ENCODE measurements at places on chromosomes 5 and 9.

- DNase-seq: no peak
Measured at GRCh38 chr5:96816411-96816939, 8.7 kb upstream of the ERAP1 start.

DNA sequence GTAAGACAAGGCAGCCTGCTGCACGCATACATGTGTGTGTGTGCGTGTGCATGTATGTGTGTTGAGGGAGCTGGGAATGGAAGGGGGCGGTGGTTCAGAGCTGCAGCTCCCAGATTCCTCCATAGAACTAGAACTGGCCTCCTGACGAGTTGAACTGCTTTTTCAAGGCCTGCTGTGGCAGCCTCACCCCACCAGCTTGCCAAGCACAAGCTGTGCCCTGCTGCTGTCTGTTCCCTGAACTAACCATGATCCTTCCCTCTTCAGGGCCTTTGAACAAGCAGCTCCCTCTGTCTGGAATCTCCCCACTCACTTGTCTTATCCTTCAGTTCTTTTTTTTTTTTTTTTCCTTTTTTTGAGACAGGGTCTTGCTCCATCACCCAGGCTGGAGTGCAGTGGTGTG, 22.6 kb downstream of the LRSAM1 start:
- DNase-seq: no peak

DNA sequence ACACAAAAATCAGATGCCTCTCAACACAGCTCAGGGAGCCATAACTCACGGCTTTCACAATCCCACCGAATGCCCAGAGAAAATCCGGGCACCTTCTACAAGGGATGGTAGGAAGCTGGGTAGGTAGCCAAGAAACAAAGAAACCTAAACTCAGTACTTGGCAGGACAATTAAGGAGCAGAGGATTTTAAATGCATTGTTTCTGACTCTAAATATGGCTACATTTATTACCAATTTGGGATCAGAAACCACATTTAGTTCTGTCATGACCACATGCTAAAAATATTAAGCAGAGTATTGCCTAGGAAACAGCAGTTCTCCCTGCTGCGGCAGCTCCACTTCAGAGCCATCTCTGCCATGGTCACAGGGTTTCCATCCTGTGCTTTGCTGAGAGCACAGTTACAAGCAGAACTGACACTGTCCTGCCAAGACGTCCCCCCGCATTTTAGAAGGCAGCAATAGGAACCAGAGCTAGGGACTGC, 57.5 kb downstream of the SIL1 start:
- DNase-seq: no peak

- DNase-seq: no peak
Measured at GRCh38 chr9:72675586-72675985, 154.2 kb downstream of the TMC1 start.

GRCh38 chr9:17622141-17622540, 43.3 kb downstream of the SH3GL2 start:
- DNase-seq: no peak

DNA sequence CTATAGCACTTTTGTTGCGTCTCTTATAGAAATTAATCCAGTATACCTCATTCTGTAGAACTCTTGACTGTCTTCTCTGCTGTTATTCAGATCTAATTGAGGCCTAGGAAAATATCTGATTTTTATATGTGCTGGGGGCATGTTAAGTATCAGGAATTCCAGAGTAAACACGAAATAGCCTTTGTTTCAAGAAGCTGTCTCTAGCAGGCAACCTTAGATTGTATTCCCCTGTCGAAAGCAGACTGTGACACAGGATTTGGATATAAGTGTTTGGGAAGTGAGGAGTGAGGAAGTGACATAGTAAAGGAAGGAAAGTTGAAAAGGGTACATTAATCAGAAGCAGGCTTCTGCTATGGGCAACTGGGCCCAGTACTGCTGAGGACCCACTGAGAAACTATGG, 72.1 kb upstream of the RASA1 start:
- peak; percentile 33 for DNase-seq

DNA sequence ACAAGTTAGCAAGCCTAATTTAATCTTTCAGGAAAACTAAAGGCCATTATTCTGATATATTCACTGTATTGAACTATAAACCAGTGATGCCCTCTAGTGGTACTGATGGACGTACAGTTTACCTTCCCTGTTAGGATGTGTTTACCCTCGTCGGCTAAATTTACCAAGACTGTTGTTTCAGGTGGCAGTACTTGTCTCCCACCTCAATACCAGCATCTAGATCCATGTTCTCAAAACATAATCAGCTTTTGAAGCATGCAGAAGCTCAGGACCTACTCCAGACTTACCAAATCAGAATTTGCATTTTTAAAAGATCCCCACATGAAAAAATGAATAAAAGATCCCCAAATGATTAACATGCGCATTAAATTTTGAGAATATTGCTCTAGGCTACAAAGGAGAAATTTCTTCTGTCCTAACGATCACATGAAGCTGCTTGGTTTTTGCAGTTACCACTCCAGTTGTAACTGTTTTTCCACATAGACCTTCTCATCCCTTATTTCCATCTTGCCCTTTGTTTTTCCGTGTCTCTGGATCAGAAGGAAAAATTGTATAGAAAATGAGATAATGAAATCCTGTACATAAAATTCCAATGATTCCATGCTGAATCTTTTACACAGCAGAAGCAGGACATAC, 3.2 kb upstream of the BAAT start:
- DNase-seq: peak; percentile 73

- DNase-seq: peak; percentile 77
Measured at GRCh38 chr9:99807276-99807852, 14.3 kb upstream of the NR4A3 start.

DNA sequence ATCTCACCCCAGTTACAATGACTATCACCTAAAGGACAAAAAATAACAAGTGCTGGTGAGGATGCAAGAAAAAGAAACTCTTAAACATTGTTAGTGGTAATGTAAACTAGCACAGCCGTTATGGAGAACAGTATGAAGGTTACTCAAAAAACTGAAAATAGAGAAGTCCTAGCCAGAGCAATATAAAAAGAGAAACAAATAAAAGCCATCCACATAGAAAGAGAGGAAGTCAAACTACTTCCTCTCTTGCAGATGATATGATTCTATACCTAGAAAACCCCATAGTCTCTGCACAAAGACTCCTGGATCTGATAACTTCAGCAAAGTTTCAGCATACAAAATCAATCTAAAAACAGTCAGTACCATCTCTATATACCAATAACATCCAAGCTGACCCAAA, 221.5 kb upstream of the FAM174A start:
- DNase-seq: no peak

DNA sequence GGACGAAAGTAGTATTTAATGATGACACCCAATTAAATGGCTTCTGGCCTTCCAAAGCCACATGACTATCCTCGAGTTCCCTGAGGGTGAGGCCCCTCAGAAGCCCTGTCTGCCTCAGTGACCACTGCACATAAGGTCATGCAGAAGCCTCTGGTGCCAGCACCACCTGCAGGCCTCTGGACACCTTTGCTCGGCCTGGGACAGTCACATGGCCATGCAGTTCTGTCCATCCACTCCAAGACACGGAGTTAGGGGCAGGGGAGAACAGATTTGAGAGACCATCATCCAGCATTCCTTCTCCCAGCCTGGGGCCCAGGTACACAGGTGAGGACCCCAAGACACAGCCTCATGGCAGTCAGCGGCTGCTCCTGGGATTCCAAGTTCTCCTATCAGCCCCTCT, 145.0 kb downstream of the ROR2 start:
- DNase-seq: no peak

GRCh38 chr9:7348692-7349091, 450.9 kb downstream of the DMAC1 start:
- DNase-seq: no peak

GRCh38 chr5:133729800-133730199, 117.5 kb upstream of the FSTL4 start:
- DNase-seq: no peak

DNA sequence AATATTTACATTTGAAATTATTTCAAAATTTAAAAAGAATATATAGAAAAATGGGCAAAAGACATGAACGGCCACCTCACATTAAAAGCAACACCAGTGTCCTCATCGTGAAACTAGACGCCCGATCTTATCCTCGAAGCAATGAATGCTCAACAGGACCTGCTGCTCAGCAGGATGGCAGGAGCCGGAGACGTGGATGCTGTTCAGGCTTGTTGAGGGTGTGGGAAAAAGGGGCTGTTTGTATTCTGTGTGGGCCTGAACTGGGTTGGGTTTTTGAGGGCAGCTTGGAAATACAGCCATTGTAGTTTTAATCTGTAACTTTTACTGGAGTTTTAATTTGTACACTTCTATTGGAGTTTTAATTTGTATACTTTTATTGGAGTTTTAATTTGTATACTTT, 20.3 kb downstream of the EXOC3 start:
- no peak for DNase-seq

DNA sequence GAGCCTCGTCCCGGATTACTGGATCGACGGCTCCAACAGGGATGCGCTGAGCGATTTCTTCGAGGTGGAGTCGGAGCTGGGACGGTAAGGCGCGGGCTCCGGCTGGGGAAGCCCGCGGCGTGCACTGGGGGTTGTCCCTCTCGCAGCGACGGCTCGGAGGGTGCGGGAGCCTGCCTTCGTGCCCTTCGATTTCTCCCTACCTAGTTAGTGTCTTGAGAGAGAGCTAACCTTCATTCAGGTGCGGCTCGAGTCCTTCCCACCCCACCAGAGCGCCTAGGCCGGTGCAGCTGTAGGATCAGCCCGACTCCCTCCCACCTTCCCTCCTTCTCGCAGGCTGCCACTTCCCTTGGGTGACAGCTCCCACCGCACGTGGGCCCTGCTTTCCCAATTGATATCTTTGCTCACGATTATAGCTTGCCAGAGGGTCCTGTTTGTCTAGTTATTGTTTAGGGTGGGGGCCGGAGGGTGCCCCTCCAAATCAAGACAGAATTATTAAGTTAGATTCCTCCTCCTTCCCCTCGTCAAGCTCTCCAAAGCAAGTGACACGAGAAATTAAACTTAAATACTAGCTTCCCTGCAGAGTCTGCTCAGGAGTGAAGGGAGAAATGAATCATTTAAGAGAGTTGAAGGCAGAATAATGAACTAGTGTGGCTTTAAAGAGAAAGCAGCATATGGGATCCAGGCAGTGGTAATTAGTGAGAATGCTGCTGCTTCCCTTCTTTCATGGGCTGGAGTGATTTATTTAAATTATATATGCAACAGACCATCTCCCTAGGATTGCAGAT, 569 bp downstream of the CAMK4 start:
- DNase-seq: peak; percentile 5

DNA sequence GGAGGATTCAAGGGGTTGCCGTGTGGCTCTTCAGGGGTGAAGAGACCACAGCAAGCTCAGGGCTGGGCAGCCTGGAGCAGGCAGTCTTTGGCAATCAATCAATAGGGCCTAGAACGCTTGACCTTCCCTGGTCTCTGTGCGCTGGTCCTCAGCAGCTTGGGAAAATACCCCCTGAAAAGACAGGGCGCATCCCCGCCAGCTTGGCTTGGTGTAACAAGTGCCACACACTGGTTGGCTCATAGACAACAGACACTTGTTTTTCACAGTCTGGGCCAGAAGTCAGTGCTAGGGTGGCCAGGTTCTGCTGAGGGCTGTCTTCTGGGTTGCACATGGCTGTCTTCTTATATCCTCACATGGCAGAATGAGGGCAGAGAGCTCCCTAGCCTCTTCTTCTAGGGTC, 141.1 kb downstream of the HSD17B3 start:
- no peak for DNase-seq

DNA sequence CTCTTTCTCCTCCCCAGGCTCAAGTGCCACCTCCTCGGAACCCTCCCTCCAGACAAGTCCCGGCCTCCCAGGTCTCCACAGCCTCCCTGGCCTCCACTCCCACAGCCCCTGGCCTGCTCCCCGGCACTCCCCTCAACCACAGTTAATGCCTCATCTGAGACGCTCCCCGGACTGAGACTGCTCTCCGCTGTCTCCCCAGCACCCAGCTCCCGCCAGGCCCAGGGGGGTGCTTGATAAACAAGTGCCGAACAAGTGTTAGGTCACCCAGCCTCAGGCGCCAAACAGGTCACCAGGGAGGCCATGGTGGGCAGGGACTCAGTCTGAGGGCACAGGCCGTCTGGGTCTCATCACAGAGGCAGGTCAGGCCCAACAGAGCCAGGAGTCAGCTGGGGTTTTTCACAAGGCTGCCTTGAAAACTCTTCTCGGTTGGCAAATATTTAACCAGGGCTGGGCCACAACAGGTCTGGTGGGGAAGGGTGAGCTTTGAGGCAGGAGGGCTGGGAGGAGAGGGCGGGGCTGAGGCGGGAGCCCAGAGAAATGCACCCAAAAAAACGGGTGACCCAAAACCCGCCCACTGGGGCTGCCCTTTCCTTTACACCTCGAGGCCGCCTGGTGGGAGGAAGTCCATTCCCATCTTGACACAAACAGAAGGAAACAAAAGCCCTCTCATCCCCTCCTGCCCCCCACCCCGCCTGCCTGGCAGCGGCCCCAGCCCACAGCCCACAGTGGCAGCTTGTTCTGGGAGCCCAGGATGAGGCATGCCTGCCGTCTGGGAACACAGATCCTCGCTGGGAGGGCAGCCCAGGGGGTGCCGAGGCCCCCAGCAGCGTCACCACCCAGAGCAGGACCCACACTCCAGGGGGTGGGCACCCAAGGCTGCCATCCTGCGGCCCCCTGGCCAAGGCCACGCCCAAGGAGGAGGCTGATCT, 66.6 kb upstream of the STXBP1 start:
- peak; percentile 55 for DNase-seq

- no peak for DNase-seq
Measured at GRCh38 chr9:7237473-7238246, 479.9 kb downstream of the KDM4C start.

GRCh38 chr5:64384765-64385164, 121.0 kb upstream of the RGS7BP start:
- peak; percentile 49 for DNase-seq

GRCh38 chr5:158155067-158155466, 296.1 kb upstream of the CLINT1 start:
- no peak for DNase-seq

DNA sequence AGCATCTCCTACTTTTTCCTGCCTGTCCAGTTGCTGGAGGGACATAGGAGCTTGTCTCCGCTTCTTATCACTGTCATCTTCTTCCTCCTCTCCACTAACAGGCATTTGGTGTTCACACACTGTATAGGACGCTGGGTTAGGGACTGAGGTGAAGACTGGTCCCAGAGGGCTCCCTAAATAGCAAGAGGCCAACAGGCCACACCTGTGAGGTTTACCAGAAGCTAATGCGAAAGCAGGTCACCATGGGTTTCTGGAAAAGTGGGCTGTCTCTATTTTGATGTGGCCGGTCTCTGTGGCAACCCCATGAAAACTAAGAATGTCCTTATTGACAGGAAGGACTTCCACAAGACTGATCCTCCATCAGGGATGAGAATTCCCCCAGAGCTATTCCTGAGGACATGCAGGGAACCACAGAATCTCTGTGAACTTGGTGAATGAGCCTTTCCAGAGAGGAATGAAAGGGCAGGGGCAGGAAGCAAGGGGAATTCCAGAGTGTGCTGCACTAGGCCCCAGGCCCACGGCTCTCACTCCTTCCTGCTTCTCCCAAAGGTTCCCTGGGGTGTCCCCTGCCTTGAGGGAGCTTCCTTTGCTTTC, 61.7 kb downstream of the DAP start:
- no peak for DNase-seq

- DNase-seq: peak; percentile 71
Measured at GRCh38 chr9:137550231-137550621, at the start of gene PNPLA7. Gene PNPLA7 (minus strand): TSS chr9:137550402. CDS start chr9:137550197, 205 bp downstream.
